ENCODE measurements at places on chromosomes 11 and 22.

- no peak for DNase-seq
Observed at GRCh38 chr11:38130514-38130913, 1532.5 kb upstream of the RAG2 start.

DNA sequence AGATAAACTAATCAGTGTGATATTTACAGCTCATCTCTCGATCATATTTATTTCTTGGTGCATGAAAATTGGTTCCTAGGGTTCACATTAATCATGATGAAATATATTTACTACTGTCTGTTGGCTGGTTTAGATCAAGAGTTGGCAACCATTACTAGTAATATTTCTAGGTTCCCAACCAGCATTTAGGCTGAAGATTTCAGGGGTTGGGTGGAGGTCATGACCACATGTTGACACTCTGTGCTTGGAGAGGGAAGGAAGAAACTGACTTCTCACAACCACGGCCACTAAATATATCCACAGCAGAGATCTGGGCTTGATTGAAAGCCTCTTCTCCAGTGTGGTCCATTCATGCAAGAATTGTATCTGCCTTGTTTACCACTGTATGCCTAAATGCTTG is 87.9 kb downstream of the ALX4 start:
- DNase-seq, result no peak

- no peak for DNase-seq
Observed at GRCh38 chr11:47408598-47409439, 429 bp downstream of the SLC39A13 start.

GRCh38 chr11:9120664-9121468 is 29.5 kb upstream of the SCUBE2 start:
- no peak for DNase-seq

GRCh38 chr22:39731481-39731880 is 160.9 kb downstream of the CACNA1I start:
- no peak for DNase-seq

Data from esophagus squamous epithelium (tissue), 5 donors.